EL (cell line): ENCODE measurements at places on chromosomes 6 and 20.
A peak's percentile ranks its signal among the peaks of the same experiment; 100 is the strongest.

DNA sequence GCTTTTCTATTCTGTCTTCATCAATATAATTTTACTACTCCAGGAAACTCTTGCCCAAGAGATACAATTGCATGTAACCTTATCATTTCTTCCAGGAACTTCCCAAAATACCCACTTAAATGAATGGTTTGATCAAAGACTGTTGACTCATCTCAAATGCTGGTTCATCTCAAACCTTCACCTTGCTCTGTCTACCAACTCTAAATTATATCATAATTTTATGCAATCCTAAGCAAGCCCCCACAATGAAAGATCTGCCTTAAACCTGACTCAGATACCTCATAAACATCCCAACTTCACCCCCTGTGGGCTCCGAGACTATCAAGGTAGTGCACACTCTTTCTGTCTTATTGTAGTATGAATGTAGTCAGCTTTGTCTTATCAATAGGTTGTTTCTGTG, 65.5 kb upstream of the GCM1 start:
- no peak for DNase-seq

- DNase-seq: peak; percentile 68
Measured at GRCh38 chr6:36131511-36132245, 1.4 kb downstream of the MAPK13 start.

GRCh38 chr6:108944071-108944470, 95.8 kb downstream of the ARMC2 start:
- no peak for DNase-seq

DNA sequence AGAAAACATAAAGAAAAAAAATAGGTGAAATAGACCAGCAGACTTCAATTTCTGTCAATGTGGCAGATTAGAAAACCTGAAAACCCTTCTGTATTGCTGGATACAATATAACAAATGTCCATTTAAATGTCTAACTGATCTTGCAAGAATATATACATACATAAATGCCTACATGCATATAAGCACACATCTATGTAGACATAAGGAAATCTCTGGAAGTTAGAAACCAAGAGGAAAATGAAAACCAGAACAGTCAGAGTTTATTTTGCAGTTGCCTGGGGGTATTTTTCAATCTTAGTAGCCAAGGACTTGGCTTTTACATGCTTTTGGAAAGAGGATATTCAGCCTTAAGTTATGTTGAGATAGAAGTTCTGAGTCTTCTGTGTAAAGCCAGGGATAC, 184.0 kb downstream of the RPS12 start:
- DNase-seq: no peak

- no peak for DNase-seq
Measured at GRCh38 chr6:111828809-111829208, 44.4 kb downstream of the FYN start.

DNA sequence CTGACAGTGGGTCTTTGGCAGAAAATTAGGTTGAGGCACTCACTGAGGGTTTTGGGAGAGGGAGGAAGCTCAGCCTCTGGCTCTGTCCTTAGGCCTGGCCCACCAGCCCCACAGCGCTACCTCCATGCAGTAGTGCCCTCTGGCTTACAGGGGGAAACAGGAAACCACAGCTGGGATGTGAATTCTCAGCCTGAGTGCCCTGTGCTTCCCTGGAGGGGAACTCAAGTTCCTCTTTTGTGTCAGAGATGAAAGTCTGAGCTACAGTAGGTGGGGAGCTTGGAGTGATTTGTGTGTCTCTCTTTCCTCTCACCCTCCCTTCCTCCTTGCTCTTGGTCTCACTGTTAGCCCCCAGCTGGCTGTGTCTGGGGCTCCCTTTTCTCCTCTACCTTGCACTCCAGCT, 48.2 kb upstream of the BLCAP start:
- DNase-seq: no peak

DNA sequence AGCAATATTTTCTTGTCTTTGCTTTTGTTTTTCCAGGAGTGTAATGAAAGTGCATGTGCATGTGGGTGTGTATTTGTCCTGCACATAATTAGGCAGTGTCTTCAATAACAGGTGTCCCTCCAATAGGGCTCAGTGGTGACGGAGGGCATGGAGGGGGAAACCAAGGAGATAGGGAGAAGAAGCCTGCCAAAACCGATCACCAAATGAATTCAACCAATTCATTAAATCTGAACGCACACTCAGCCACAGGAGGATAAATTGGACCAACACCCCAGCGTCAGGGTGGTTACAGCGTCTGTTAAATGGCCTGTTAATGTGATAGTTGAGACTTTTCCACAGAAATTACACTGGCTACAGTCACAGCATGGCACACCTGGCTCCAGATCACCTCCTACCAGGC, 527.6 kb downstream of the CD83 start:
- DNase-seq: no peak

DNA sequence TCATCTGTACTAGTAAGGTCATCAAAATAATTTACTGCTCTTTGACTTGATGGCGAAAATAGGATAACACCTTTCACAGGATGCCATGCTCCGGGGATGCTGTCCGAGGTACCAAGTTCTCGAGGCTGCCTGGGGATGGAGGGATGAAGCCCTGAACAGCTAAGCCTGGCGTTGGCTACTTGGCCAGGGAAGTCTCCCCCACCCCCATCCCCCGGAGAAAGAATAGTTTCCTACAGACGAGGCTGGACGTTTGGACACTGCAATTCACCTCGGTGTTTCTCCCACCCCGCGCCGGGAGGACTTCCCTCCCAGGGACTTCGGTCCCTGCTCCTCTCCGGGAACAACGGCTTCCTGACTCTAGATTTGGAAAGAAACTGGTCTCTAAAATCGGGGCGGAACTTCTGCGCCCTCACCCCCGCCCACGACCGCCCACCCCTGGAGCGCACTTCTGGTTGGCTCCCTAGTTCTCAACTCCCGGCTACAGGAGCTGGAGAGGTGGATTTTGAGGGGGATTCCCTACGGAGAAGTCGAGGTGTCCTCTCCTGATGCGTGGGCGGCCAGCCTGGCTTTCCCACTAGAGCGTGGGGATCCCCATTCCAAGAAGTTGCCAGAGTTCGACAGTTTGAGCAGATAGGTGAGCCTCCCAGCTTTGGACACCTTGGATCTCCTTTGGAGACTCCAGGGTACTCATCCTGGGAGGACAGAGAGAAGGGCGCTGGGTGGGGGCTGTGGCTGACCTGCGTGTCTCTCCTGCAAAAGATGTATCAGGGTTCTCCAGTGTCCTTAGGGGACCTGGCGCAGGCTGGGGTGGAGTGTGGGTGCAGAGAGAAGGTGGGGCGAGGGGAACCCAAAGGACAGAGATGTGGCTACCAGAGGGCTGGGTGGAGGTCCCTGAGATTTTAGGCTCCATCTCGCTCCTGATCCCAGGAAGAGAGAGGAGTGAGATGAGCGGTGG, 1.1 kb downstream of the PCSK2 start:
- DNase-seq: no peak

DNA sequence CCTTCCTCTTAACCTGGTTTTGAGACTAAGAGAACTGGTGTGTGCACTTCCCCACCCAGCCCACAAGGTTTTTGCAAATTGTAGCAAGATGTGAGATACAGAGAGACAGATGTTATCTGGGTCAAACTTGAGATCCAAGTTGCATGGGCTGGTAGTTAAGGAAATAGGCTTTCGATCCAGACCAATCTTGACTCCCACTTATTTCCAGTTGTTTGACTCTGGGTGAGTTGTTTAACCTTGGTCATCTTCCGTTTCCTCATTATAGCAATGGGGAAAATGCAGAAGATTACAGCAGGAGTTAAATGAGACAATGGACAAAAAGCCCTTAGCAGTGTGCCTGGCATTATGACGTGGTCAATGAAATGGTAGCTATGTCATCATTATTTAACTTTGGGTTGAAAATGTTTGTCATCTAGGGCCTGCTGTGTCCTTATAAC, 1.7 kb downstream of the SNX21 start:
- no peak for DNase-seq

- DNase-seq: no peak
Measured at GRCh38 chr6:54204921-54205591, 93.8 kb downstream of the MLIP start.

DNA sequence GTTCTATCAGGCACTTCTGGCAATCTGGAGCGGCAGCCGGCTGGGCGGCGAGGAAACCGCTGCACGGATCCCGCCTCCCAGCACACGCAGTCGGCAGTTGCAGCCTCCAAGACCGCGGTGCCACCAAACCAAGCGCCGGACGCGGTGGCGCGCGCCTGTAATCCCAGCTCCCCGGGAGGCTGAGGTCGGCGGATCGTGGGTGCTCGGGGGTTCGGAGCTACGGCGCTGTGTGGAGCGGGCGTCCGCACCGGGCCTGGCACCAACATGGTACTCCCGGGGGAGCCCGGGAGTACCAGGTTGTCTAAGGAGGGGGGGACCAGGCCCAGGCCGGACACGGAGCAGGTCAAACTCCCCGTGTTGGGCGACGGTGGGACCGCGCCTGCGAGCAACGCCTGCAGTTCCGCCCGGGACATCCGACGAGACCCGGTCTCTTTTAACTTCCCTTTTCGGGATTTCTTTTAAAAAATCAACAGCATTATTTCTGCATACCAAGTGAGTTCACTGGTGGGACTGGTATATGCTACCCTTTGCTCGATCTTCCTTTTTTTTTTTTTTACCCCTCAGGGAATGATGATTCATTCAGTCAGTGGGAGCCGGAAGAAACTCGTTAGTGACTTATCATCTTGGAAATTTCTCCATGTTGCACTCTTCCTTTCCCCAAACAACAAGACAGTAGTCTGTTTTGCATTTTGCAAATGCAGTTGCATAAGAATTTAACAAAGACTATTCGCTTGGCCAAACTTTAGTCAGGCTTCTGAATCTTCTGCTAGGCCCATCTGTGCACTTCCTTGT, 27.6 kb downstream of the ZNF311 start:
- peak; percentile 87 for DNase-seq

GRCh38 chr6:75546381-75546780, 52.8 kb upstream of the FILIP1 start:
- DNase-seq: peak; percentile 6

GRCh38 chr6:146770965-146771735, 172.4 kb downstream of the ADGB start:
- no peak for DNase-seq

- DNase-seq: no peak
Measured at GRCh38 chr6:24997905-24998304, 62.1 kb upstream of the RIPOR2 start.

GRCh38 chr6:815348-815738, 122.4 kb upstream of the EXOC2 start:
- peak; percentile 26 for DNase-seq

DNA sequence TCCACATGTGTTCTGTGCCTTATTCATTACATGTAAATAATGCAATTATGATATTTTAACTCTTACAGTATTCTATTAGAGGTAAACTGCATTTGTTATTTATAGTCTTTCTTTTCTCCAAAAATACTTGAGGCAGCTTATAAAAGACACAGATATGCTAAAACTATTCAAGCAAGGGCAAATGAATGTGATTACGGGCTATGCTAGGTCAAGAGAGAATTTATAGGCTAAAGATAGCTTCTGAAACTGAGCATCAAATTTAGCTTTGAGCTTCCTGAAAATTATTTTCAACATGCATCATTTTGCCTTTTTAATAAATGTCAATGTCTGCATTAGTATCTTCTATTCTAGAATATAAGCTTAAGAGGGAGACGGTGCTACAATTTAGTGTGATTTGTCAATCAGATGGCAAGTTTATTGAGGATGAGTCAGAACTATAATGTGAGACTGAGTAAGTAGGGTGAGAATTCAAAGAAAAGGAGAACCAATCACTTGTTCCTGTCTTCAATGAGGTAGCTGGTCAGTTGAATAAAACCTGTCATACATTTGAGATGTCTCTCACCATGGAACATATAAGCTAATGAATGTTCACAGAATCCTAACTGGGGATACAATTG, 669.4 kb upstream of the CITED2 start:
- DNase-seq: peak; percentile 78

GRCh38 chr6:115443825-115444478, 616.7 kb downstream of the FRK start:
- no peak for DNase-seq

GRCh38 chr6:90611543-90612312, 24.9 kb upstream of the MAP3K7 start:
- no peak for DNase-seq

- DNase-seq: no peak
Measured at GRCh38 chr6:19009769-19010168, 622.6 kb downstream of the RNF144B start.

DNA sequence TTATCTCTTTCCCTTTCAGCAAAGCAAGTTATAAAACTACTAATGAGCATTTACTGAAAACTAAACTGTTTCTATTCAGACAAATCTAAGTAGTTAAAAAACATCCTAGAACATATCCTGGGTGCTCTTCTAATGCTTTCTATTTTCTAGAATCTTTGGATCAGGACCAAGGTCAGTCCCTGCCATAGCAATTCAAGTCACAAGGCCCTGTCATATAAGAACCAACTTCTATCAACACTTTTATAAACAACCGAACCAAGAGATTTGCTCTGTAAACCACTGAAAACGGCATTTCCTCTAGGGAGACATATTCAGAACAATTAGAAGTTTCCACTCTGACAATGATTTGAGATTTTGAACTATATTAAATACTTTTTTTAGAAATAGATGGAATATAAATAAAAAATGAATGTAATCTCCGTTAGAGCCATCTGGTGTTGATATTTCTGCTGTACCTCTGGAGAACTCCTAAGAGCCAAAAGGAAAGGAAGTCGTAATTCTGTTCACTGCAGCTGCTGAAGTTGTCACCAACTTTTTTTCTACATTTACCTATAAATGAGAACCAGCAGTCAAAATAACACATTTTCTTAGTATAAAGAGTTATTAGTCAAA, 51.4 kb upstream of the LGSN start:
- no peak for DNase-seq

GRCh38 chr6:29079203-29079602, 7.9 kb downstream of the OR2B3 start:
- no peak for DNase-seq

GRCh38 chr6:142732790-142733189, 212.2 kb downstream of the HIVEP2 start:
- no peak for DNase-seq

GRCh38 chr20:52948491-52948890, 23.7 kb upstream of the TSHZ2 start:
- DNase-seq: no peak

DNA sequence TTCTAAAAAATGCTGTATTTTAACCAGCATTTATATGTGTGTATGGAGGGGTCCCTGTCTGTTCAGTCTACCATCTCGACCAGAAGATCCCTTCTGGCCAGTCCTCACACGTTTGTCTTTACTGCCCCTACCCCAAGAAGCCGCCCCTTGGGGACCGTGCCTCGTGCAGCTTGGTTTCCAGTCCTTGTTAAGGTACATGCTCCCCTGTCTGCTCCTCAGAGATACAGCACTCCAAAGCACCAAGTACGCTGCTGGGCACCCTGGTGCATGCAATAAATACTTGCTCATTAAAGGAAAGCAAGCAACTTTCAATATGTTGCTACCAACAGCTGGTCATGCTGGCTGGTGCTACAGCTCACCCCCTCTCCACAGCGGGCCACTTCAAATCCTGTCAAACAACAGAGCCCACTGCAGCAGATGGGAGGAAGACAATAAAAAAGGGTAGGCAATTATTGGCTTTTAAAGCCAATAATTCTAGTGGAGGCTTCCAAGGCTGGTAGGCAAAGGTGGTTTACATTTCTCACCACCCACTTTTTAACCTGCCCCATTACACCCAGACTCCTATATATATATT, 61.6 kb downstream of the PSMG4 start:
- no peak for DNase-seq

- DNase-seq: no peak
Measured at GRCh38 chr20:52179331-52180179, 12.0 kb downstream of the ZFP64 start.

- no peak for DNase-seq
Measured at GRCh38 chr6:147849401-147850330, 341.2 kb downstream of the SAMD5 start.
